T-helper 2 cell treated with Interferon-gamma antibody and Interleukin-4, amounts not matched to agents 5 μg/mL and 100 μg/mL, for 36 hours (primary cell): ENCODE measurements at places on chromosomes 12 and 14.

DNA sequence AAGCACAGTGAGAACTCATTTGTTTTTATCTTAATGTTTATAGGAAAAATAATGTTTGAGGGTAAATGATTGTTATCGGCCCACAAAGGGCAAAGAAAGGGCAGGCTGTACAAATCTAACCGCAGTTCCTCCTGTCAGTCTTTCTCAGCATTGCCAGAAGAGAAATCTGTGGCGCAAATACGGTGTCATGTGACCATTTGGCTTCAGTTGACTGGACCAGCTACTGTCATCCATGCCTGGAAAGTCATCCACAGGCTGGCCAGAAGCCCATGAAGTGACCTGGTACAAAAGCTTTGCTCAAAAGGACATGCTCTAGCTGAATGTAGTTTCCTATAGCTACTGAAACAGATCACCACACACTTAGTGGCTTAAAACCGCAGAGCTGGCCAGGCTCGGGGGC lies 43.6 kb downstream of the HCAR2 start:
- H3K36me3 ChIP-seq: peaks cover 4% of the 10 kb centered on the region
- no peak for DNase-seq
- H3K4me3 ChIP-seq: no peak overlapping the region
- H3K4me1 ChIP-seq: no peaks in the 10 kb centered on the region
- H3K27ac ChIP-seq: no peak overlapping the region
- no peaks in the 10 kb centered on the region for H3K27me3 ChIP-seq

DNA sequence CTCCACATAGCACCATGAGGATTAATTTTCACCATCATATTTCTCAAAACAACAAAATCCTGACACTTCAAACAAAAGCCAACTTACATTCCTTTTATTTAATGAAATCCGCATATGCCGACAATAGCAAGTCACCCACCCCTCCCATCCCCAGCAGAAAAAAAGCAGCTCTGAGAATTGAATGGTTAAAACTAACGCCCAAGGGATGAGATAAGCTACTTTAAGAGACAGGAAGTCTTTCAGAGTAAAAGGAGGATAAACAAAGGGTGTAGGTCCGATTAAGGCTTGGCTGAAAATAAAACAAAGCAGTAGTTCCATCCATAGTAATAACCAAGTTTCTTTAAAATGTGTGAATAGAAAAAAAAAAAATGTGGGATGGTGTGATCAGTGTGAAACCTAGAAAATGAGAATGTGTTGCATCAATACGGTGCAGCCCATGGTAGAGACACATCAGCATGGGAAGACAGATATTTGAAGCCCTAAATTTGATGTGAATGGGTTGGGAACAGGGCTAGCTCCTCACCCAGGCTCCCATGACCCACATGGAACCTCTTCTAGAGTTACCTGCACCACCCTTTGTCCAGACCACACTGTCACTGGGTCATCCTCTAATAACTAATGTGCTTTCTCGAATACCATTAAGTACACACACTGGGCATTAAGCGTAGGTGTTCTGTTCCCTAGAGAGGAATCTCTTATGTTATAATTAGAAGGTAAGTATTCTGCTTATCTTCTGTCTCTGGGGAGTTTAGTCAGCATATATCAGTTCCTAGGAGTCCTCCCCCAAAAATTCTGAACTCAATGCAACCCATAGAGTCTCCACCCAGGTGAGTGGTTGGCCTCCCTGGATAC lies 31.7 kb downstream of the RTRAF start:
- H3K27me3 ChIP-seq: peaks cover 11% of the 10 kb centered on the region
- peaks cover 44% of the 10 kb centered on the region for H3K4me1 ChIP-seq
- H3K4me3 ChIP-seq: peak overlapping the region; percentile 42
- peaks cover 4% of the 10 kb centered on the region for H3K36me3 ChIP-seq
- DNase-seq: no peak

- DNase-seq: no peak
- H3K27me3 ChIP-seq: peaks cover 3% of the 10 kb centered on the region
- H3K4me1 ChIP-seq: no peaks in the 10 kb centered on the region
- H3K4me3 ChIP-seq: no peak overlapping the region
- H3K36me3 ChIP-seq: no peaks in the 10 kb centered on the region
Observed at GRCh38 chr14:95206534-95206933, 49.2 kb upstream of the DICER1 start.

- H3K27me3 ChIP-seq: no peaks in the 10 kb centered on the region
- peaks cover 60% of the 10 kb centered on the region for H3K36me3 ChIP-seq
- H3K4me1 ChIP-seq: peaks cover 9% of the 10 kb centered on the region
- no peak overlapping the region for H3K4me3 ChIP-seq
- no peak overlapping the region for H3K27ac ChIP-seq
- no peak for DNase-seq
Observed at GRCh38 chr14:102857444-102857843, 65.0 kb upstream of the AMN start.

GRCh38 chr12:32016680-32017482 lies 57.7 kb downstream of the RESF1 start:
- peaks cover 17% of the 10 kb centered on the region for H3K4me1 ChIP-seq
- H3K36me3 ChIP-seq: no peaks in the 10 kb centered on the region
- no peak overlapping the region for H3K4me3 ChIP-seq
- no peaks in the 10 kb centered on the region for H3K27me3 ChIP-seq

DNA sequence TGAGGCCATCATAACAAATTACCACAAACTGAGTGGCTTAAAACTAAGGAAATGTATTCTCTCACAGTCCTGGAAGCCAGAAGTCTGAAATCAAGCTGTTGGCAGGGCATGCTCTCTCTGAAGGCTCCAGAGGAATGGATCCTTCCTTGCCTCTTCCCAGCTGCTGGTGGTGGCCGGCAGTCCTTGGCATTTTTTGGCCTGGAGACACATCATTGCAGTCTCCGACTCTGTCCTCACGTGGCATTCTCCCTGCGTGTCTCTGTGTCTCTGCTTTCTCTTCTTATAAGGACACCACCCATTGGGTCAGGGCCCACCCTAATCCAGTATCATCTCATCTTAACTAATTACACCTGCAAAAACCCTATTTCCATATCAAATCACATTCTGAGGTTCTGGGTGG lies 206.1 kb downstream of the SLC41A2 start:
- H3K4me3 ChIP-seq: no peak overlapping the region
- no peak overlapping the region for H3K27ac ChIP-seq
- H3K4me1 ChIP-seq: peaks cover 26% of the 10 kb centered on the region
- no peaks in the 10 kb centered on the region for H3K27me3 ChIP-seq
- peaks cover 16% of the 10 kb centered on the region for H3K36me3 ChIP-seq
- DNase-seq: no peak

DNA sequence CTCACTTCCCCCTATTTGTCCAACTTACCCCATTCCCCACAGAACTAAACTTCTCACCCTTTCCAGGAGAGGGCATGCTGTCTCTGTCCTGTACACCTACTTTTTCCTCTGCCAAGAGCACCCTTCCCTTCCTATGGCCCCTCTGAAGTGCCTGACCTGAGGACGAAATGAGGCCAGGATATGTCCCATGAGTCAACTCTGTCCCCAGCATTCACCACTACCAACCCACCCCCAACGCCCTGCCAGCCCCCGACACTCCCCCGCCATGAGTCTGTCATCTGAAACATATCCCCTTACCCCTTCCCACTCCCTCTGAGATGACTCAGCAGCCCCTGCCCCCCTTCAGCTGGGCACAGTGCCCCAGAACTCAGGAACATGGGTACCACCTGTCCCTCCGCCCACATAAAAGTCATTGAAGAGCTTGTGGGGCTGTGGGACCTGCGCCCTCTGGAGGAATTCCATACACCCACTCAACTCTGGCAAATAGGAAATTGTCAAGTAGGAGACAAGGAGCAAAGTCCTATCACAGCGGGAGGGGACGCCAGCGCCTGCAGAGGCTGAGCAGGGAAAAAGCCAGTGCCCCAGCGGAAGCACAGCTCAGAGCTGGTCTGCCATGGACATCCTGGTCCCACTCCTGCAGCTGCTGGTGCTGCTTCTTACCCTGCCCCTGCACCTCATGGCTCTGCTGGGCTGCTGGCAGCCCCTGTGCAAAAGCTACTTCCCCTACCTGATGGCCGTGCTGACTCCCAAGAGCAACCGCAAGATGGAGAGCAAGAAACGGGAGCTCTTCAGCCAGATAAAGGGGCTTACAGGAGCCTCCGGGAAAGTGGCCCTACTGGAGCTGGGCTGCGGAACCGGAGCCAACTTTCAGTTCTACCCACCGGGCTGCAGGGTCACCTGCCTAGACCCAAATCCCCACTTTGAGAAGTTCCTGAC lies 26.3 kb downstream of the ITGA7 start:
- DNase-seq: no peak
- peaks cover 32% of the 10 kb centered on the region for H3K27me3 ChIP-seq
- H3K4me3 ChIP-seq: no peak overlapping the region
- H3K36me3 ChIP-seq: no peaks in the 10 kb centered on the region
- no peaks in the 10 kb centered on the region for H3K4me1 ChIP-seq

GRCh38 chr12:111904446-111904975 lies 62.5 kb downstream of the MAPKAPK5 start:
- H3K4me1 ChIP-seq: no peaks in the 10 kb centered on the region
- peaks cover 46% of the 10 kb centered on the region for H3K36me3 ChIP-seq
- no peak overlapping the region for H3K4me3 ChIP-seq
- H3K27me3 ChIP-seq: no peaks in the 10 kb centered on the region
- no peak overlapping the region for H3K27ac ChIP-seq

DNA sequence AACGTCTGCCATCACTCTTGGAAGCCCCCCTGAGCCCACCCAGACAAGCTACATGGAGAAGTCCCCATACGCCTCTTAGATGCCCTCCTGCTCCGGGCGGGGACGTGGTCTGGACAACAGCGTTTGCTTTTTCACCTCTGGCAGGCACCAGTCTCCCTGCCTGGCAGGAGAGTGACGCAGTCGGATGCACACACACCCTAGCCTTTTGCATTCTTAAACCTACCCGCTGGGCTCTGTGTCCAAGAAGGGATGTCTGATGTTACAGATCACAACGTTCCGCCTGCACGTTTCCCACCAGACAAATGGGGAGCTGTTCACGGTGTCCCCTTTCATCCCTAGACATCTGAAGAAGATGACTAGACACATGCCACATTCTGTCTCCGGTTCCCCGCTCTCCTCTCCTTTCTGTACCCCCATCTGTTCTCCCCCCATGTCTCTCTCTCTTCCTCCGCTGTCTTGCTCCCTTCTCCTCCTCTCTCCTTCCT lies 100.2 kb downstream of the RIMBP2 start:
- no peaks in the 10 kb centered on the region for H3K4me1 ChIP-seq
- no peak overlapping the region for H3K4me3 ChIP-seq
- H3K27ac ChIP-seq: no peak overlapping the region
- no peaks in the 10 kb centered on the region for H3K36me3 ChIP-seq

- peaks cover 15% of the 10 kb centered on the region for H3K36me3 ChIP-seq
- DNase-seq: no peak
- peak overlapping the region; percentile 82 for H3K27ac ChIP-seq
- no peaks in the 10 kb centered on the region for H3K27me3 ChIP-seq
Observed at GRCh38 chr12:6929466-6930452, 2.0 kb downstream of the ATN1 start.

DNA sequence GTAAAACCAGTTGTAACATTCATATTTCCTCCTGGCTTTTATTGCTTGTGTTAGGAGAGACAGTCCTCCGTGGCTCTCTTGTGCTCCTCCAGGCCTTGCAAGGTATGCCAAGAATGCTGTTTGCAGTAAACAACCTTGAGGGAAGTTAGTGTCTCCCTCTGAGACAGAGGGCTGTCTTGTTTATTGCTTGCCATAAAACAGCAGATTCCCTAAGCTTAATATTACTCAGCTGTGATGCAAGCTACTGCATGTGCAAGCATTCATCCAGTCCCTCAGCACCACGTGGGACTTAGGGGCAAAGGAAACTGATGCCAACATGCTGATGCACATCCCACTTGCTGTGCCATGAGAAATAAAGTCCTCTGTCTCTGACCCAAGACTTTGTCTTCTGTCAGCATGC lies 6.6 kb downstream of the POMT2 start:
- H3K27me3 ChIP-seq: no peaks in the 10 kb centered on the region
- DNase-seq: no peak
- no peak overlapping the region for H3K4me3 ChIP-seq
- no peak overlapping the region for H3K27ac ChIP-seq

GRCh38 chr12:51911788-51912711 lies 4.7 kb downstream of the ACVRL1 start:
- DNase-seq: no peak
- H3K27ac ChIP-seq: no peak overlapping the region
- H3K4me1 ChIP-seq: no peaks in the 10 kb centered on the region
- H3K4me3 ChIP-seq: no peak overlapping the region
- H3K36me3 ChIP-seq: no peaks in the 10 kb centered on the region
- peaks cover 22% of the 10 kb centered on the region for H3K27me3 ChIP-seq

DNA sequence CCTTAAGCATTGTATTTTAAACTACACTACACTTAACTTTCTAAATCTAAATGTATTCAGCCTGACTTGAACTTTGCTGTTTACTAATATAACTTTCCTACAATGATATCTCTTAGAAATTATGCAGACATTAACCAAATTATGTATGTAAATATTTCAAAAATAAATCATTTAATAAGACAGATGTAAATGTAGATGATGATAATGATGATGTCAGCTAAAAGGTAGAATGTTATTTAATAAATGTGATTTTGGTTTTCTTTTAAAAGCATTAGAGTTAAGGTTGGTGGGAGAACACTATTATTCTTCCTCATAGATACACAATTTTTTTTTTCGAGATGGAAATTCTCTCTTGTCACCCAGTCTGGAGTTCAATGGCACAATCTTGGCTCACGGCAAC lies 10.1 kb downstream of the TAS2R43 start:
- H3K4me3 ChIP-seq: no peak overlapping the region
- H3K27me3 ChIP-seq: no peaks in the 10 kb centered on the region
- no peaks in the 10 kb centered on the region for H3K4me1 ChIP-seq
- H3K36me3 ChIP-seq: peaks cover 20% of the 10 kb centered on the region
- no peak for DNase-seq

GRCh38 chr12:2957816-2958431 lies 1.3 kb upstream of the TEAD4 start:
- peaks cover 14% of the 10 kb centered on the region for H3K4me1 ChIP-seq
- DNase-seq: no peak
- no peak overlapping the region for H3K27ac ChIP-seq
- H3K27me3 ChIP-seq: peaks cover 47% of the 10 kb centered on the region
- peaks cover 3% of the 10 kb centered on the region for H3K36me3 ChIP-seq

- H3K4me3 ChIP-seq: no peak overlapping the region
- H3K36me3 ChIP-seq: no peaks in the 10 kb centered on the region
- no peaks in the 10 kb centered on the region for H3K27me3 ChIP-seq
- H3K27ac ChIP-seq: no peak overlapping the region
Observed at GRCh38 chr12:124191024-124191359, 103.9 kb upstream of the RFLNA start.

DNA sequence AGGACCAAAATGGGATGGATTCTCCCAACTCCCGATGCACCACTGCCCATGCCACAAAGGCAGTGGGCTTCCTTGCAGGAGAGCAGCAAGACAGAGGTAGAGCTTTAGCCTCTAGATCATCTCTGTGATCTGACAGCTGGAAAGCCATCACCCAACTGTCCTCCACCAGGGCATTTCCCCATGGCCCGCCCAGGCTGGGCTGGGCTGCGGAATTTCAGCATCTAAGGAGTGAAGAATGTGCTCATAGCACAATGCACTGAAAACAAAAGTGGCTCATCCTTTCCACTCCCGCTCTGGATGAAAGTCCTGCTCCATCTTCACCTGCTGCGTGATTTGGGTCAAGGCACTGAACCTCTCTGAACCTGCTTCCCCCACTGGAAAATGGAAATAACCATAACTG lies 5.6 kb downstream of the SYNE3 start:
- no peaks in the 10 kb centered on the region for H3K27me3 ChIP-seq
- no peak overlapping the region for H3K27ac ChIP-seq
- DNase-seq: no peak
- H3K36me3 ChIP-seq: peaks cover 41% of the 10 kb centered on the region
- no peak overlapping the region for H3K4me3 ChIP-seq
- peaks cover 43% of the 10 kb centered on the region for H3K4me1 ChIP-seq
